Germinal center (tissue), 1 donor: ENCODE measurements at places on chromosomes 5 and 9.

GRCh38 chr5:155313518-155313917 lies 300.0 kb downstream of the KIF4B start:
- DNase-seq = no peak

DNA sequence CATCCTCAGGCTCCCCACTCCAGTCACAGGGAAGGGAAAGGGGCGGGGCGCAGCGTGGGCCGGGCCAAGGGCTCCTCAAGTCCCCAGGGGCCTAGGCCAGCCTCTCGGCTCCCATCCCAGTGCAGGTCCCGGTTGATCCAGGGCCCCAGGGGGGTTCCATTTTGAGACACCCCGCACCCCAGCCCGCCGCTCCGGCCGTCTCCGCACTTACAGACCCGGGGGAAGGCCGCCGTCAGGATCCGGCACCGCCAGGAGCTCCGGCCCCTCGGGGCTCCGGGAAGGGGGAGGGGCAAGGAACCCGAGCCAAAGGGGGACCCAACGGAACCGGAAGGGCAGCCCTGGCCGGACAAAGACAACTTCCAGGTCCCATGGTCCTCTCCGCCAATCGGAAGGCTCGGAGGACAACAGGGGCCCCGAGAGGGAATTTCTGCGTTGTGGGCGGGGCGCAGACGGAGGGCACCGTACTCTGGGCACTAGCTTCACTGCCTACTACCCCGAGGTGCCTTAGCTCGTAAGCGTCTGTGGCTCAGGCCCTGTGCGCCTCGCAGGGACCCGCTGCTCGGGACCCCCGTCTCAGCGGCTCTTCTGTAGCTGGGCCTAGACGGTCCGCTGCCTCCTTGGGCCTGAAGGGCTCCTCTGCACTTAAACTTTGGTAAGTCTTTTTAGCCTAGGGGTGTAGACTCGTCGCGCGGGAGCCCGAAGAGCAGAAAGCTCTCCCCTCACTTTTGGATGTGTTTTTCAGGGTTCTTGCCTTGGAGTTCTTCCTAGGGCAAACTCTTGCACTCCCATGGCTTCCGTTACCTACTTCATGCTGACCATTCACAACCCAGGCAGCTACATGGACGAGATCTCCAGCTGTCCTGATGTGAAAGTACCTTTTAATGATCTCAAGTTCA lies at the start of gene ZBTB26:
ZBTB26 (minus strand) TSS at position 287 of the 896 bp plus-strand sequence. CDS start 11,578 bp downstream, outside the sequence.
- DNase-seq = peak; percentile 96

- DNase-seq = no peak
Observed at GRCh38 chr5:171581781-171582180, 162.3 kb downstream of the FGF18 start.

DNA sequence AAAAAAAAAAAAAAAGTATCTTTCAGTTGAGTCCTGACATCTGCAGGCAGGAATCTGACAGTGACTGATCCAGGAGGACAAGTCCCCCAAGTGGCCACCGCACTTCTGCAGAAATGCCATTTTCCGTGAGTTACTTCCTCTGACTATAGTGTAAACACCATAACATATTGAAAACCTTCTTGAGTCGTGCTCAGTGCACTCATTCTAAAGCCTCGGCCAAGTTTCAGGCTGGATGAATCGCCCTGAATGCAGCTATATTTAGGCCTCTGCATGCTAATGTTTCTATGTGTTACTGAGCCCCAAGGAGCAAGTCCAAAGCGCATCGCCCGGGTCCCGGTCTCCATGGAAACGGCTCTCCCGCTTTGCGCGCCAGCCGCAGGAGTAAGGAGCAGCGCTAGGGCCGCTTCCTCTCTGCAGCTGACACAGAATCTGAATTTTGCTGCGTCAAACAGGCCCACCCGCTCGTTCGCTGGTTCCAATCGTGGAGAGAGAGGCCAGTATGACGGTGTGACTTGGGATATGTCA lies 335.4 kb downstream of the MSX2 start:
- DNase-seq = no peak

GRCh38 chr5:176995896-176996767 lies 10.4 kb downstream of the UIMC1 start:
- no peak for DNase-seq

GRCh38 chr5:64700765-64701164 lies 10.5 kb downstream of the SHISAL2B start:
- DNase-seq = no peak

DNA sequence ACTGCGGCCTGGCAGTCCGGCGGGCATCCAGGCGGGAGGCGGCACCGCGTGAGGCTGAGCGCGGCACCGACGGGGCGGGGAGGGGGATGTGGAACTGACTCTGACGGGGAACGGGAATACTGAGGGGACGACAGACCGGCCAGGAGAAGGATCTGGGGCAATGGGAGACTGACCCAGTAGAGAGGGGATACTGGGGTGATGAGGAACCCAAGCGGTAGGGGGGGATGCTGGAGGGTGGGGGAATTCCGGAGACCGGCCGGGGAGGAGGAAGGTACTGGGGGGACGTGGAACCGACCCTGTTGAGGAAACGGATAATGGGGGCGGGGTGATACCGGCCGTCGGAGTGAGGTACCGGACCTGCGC lies 423 bp downstream of the IPPK start:
- DNase-seq = peak; percentile 66

- no peak for DNase-seq
Observed at GRCh38 chr5:130571076-130571475, 594.0 kb downstream of the HINT1 start.

GRCh38 chr5:93184041-93184440 lies 397.0 kb downstream of the NR2F1-AS1 start:
- DNase-seq = no peak

DNA sequence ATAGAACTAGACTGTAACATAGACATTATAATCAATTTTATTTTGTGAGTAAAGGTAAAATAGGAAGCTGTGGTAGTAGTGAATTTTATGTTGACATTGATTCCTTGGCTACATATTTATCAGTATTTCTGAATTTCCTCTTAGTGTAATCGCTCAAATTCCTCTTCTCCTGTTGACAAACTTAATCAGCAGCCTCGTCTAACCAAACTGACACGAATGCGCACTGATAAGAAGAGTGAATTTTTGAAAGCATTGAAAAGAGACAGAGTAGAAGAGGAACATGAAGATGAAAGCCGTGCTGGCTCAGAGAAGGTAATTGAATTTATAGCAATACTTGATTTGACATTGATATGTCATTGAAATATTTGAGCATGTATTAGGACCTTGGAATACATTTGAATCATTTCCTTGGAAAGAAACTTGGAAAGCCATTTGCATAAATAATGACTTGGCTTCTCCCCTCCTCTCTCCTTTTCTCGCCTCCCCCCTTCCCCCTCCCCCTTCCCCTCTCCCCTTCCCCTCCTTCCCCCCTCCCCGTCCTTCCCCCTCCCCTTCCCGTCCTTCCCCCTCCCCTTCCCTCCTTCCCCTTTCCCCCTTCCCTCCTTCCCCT lies 75.5 kb downstream of the GPBP1 start:
- no peak for DNase-seq

GRCh38 chr5:38347040-38347763 lies 88.8 kb downstream of the EGFLAM start:
- no peak for DNase-seq

DNA sequence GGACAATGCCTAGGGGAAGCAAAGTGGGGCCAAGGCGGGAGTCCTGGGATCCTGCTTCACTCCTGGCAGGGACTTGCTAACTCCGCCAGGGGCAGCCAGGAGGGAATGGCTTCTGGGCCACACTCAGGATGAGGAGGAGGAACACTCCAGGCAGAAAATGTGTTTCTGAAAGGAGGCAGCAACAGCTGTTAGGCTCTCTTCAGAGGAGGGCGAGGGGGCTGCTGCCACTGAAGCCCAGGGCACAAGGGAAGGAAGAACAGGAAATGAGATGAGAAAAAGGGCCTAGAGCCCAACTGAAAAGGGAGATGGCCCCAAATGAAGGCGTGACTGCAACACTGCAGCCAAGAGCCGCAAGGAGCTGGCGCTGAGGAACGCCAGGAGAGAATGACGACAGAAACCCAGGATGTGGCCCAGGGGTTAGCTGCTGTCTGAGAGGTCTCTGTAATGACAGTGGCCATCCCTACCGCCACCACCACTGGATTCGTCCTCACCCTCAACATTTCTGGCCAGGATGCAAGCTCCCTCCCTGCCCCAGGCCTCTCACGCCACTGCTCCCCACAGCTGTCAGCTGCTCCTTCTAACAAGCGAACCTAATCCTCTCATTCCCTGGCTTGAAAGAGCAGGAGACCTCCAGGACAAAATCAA lies 15.8 kb downstream of the PSMB7 start:
- DNase-seq = no peak

GRCh38 chr5:139743804-139744203 lies 51.8 kb upstream of the PSD2 start:
- no peak for DNase-seq

GRCh38 chr5:1827886-1828397 lies 26.7 kb downstream of the NDUFS6 start:
- DNase-seq = peak; percentile 41

DNA sequence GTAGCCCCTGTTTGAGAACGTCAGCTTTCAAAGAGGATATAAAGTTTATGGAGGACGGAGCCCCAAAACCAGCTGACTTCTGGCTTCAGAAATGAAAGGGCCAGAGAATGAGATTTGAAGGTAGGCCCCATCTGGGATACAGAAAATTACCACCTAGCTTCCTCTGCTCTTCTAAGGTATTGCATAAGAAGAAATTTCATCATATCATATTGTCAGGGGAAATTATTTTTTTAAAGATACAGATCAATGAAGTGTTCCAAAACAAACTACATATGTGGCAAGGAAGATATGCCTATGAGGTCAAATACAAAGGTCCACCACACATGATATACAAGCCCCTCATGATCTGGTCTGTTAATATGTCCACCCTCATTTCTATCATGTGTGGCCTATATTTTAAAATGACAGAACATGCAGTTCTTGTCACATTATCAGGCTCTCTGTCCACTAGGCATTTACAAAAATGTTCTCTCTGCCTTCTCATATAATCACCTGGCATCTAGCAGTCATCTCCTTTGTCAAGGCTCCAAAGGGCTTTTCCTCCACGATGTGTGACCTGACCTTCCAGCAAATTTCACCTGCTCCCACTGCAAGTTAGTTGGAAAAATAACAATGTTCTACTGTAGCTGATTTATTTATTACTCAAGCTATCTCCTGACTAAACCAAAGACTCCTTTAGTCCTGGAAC lies 83.1 kb downstream of the DPYSL3 start:
- no peak for DNase-seq

- DNase-seq = no peak
Observed at GRCh38 chr5:91146905-91147600, 236.1 kb downstream of the ARRDC3 start.

DNA sequence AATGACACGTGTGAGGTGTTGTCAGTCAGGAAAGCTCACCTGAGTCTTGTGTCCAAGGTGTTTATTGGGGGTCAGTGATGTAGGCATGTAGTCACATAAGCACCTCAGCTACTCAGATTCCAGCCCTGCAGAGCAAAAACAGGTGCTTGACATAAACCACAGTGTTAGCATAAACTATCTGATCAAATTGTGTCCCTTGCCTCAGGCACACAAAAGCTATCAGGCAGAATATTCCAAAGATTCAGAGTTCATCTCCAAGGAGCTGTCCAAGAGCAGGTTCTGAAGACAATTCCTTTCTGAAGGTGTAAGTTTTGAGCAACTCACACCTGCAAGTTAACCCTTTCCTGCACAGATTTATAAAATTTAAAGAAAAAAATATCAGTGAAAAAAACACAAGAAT lies 102.2 kb upstream of the ITGA1 start:
- DNase-seq = no peak

GRCh38 chr5:135443161-135443960 lies 3.8 kb downstream of the DCANP1 start:
- DNase-seq = no peak

- no peak for DNase-seq
Observed at GRCh38 chr5:4780633-4781032, 359.5 kb upstream of the ADAMTS16 start.

GRCh38 chr9:16601991-16602390 lies 268.5 kb downstream of the BNC2 start:
- DNase-seq = no peak

GRCh38 chr9:91586282-91586681 lies 162.7 kb upstream of the NFIL3 start:
- no peak for DNase-seq
